ENCODE measurements at places on chromosomes 16 and 17.
A peak's percentile ranks its signal among the peaks of the same experiment; 100 is the strongest.

DNA sequence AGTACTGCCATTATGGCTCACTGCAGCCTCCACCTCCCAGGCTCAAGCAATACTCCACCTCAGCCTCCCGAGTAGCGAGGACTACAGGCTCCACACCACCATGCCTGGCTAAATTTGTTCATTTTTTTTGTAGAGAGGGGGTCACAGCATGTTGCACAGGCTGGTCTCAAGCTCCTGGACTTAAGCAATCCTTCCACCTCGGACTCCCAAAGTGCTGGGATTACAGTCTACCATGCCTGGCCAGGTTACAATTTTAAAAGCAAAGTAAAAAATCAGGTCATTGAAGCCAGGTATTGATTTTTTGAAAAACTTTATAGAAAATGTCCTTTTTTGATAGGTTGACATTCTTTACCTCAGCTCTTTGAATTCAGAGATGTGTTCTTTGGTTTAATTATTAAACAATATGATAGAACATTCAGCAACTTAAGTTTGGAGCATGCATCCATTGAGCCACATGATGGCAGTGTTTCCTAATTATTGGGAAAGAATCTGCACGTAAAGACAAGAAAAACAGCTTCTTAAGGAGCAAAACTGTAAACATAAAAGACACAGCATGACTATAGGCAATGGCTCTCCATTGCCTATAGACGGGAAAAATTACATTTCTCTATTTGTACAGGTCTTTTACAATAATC, 1.7 kb upstream of the SLC16A11 start:
- DNase-seq = peak; percentile 36

- no peak for DNase-seq
These were observed 14.7 kb upstream of the CDH1 start for GRCh38 chr16:68722119-68723024.

DNA sequence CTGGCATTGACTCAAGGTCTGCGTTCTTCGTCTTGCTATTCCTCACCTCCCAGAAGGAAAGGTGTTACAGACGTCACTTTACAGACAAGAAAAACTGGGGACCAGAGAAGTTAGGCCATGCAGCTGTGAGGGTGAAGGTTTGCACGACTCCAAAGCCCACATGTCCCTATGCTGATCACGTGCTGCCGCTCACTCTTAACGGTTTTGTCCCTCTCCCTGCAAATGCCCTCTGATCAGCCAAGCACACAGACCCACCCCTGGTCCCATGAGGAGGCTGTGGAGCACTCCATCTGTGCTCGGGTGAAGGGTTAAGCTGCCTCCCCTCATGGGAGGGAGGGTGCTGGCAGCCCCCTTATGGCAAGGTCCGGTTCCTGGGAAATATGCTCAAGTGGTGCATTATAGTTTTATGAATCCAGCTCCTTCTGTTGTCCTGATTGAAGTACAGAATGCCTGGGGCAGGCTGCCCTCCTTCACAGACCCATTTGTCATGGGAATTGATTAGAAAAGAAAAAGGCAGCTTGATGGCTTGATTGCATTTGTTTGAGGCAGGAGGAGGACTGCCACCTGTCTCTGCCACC, 18.8 kb downstream of the CCDC182 start:
- DNase-seq = peak; percentile 98

- no peak for DNase-seq
These were observed 5.1 kb downstream of the KRT13 start for GRCh38 chr17:41500131-41500911.

All from NCI-H524 (cell line).